Fibroblast of skin of back (primary cell): ENCODE measurements at places on chromosomes 3 and 15.

GRCh38 chr3:14803981-14804834, 14.6 kb upstream of the FGD5 start:
- no peak for DNase-seq

DNA sequence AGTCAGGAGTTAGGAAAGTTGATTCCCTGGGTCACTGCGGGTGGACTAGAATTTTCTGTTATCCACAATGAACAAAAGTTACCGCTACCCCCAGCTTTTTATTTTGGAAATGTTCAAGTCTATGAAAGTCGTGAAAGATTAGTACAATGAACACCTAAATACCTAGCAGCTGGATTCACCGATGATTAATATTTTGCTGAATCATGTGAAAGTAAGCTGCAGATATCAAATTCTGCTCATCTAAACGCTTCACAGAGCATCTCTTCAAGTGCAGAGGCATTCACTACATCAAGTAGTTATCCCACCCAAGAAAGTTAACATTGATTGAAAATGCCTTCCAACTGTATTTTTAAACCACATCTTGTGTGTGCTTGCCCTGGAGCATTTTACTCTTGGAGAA, 729.0 kb upstream of the NR2F2 start:
- no peak for DNase-seq

DNA sequence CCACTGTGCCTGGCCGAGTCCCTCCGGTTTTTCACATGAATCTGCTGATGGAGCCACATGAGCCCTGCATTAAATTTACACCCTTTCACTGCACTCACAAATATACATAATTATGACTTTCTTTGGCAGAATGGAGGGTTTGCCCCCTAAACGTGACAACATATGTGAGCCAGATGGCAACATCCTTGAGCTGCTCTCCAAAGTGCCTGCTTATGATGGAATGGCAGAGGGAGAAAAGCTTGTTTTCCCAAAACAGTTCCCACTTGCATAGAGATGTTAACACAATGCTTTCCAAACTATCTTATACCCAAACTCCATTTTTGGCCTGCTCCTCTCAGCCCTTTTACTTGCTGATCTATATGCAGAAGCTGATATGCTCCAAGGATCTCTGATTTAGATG, 54.9 kb downstream of the ABCC5 start:
- no peak for DNase-seq

DNA sequence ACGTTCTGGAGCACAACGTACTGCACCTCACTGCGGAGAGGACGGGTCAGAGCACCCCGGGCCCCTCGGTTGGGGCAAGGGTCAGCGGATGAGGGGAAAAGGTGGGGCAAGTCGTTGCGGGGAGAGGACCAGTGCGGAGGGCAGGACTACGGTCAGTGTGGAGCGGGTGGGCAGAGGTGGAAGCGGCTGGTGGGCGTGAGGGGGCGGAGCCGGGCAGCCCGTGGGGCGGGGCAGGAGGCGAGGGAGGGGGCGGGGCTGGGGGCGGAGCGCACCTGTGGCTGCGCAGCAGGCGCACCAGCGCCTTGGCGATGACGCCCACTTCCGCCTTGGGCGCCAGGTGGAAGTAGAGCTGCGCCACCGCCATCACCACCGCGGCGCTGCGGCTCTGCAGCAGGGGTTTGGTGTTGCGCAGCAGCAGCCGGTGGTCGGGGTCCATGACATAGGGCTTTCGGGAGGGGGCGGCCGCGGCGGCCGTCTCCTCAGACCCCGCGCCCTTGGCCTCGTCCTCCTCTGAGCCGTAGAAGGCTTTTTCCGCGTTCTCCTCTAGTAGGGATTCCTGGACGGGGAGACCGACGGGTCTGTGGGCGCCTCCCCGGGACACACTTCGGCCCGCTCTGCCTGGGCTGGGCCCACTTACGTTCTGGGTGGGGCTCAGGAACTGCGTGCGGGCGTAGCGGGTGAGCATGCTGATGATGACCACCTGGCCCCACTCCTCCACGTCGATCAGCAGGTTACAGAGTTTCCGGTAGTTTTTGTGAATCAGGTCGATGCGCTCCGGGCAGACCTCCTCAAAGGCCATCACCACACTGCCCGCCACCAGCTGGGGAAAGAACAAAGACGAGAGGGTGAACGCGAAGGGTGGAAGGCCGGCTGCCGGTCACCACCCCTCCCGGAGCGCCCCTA, 29.2 kb downstream of the AP3B2 start:
- DNase-seq: no peak

- no peak for DNase-seq
Measured at GRCh38 chr15:33074212-33074611, 120.3 kb downstream of the FMN1 start.

DNA sequence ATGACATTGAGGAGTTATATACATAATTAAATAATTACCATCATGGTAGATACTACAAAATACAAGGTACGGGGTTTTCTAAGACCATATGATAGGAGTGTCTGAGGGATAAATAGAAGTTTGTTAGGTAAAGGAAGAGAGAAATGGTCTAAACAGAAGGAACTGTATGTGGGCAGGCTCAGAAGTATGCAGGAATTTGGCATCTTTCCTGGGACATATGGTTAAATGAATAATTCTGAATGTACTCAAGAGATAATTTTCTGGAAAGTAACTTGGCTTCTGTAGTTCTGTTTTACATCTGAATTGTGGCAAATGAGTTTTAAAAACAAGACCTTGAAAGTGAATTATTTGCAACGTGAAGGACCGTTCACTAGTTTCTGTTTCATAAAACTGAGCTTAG, 17.5 kb downstream of the LMCD1 start:
- peak; percentile 89 for DNase-seq

DNA sequence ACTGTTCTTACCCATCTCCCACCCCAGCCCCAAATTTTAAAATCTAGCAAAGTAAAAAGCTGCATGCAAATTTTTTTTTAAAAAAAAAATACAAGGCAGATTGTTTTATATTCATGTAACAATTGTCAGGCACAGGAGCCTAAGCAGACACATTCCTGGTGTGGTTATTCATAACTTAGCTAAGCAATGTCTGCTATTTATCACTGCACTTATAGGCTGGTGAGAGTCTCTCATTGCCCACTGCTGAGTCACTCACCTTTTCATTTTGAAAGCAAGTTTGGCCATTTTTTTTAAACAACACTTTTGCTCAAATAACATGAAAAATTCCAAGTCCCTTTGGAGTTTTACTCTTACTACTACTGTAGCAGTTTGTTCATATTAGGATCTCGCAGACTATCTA, 413.9 kb downstream of the RBMS3 start:
- peak; percentile 97 for DNase-seq

- peak; percentile 63 for DNase-seq
Measured at GRCh38 chr15:80423215-80423614, 19.0 kb downstream of the ARNT2 start.

DNA sequence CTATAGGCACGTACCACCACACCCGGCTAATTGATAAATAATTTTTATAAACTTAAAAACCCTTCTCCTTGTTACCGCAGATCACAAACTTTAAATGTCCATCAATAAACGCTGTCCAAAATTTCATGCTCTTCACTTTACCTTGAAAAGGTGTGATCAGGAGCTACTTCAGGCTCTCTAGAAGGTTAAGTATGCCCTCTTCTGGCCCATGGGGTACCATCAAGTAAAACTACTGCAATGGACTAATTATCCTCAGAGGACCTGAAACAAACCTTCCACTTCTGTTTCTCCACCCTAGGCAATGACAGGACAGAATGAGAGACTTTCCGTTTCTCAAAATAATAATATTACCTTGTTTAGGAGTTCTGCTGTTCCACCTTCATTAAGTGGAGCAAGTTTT, 9.2 kb downstream of the LZTFL1 start:
- no peak for DNase-seq

- DNase-seq: no peak
Measured at GRCh38 chr15:74123131-74123429, 7.3 kb upstream of the ISLR2 start.
